ENCODE measurements at places on chromosomes 16 and 17. TPM values are rescaled to one million over a fixed set of nuclear protein-coding genes. Genes with fewer than 3 reads are reported as not detected.

DNA sequence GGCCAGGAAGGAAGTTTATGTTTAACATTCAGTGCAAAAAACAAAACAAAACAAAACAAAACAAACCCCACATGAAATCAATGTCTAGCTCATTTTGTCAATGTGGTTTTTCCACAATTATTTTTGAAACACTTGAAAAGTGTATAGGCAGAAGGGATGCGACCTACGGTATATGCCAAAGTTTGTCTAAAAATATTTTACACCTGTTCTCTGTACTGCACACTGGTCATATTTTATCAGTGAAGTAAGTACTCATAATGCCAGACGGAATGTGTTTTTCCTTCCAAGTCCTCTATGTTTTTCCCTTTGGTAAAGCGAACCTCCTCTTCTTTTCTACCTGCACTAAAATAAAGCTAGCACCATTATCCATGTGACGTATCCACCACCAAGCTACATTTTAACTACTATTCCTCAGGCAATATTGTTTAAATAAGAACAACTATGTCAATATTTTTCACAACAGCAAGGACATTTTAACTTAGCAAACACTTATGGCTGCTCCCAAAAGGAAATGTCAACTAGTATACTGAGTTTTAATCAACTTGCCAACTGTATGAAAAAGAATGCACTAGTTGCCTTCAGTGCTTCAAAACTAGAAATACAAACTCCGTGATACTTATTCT lies 10.3 kb downstream of the TOB1 start:
- DNase-seq: no peak

- no peak for DNase-seq
Measured at GRCh38 chr16:87288753-87289362, 28.3 kb downstream of the C16orf95 start.

GRCh38 chr17:36869856-36870719 lies 67.2 kb upstream of the LHX1 start:
- DNase-seq: no peak

DNA sequence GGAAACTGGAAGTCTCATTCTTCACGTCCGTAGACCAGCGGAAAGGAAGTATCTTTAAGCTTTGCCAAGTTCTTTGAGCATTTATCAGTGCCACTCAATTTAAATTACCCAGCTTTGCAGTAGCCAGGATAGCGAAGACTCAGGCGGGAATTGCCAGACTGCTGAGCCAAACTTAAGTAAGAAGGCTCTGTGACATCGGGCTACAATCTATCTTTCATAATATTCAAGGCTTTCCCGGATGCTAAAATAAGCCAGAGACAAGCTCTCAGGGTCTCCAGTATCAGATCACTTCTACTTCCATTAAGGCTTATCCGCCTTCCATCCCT lies 436 bp upstream of the BRIP1 start:
- DNase-seq: no peak

- DNase-seq: peak; percentile 37
Measured at GRCh38 chr16:74438492-74438979, 17.3 kb upstream of the CLEC18B start.

DNA sequence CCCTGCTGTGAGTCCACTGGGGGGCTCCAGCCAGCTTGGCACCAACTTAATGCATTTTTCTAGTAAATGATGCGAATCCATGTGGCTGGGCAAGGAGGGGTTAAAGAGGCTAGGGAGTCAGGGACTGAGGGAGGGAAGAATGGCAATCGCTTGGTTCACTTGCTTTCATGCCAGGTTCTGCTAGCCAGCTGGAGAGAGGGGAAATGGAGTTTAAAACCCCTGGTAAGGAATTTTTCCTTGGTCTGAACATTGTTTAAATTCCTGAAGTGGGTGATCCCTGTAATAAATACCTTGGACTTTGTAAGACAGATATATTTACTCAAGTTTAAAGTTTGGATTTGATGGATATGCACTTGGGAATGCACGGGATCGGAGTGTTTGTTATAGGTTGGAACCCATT lies 22.8 kb downstream of the ANKFN1 start:
- DNase-seq: no peak

The CDIPT gene
- 67.3 TPM for total RNA-seq
